ENCODE measurements at places on chromosomes 6 and 20.
A peak's percentile ranks its signal among the peaks of the same experiment; 100 is the strongest.

GRCh38 chr6:165637586-165637985 is 25.5 kb downstream of the PDE10A start:
- DNase-seq: peak; percentile 81

DNA sequence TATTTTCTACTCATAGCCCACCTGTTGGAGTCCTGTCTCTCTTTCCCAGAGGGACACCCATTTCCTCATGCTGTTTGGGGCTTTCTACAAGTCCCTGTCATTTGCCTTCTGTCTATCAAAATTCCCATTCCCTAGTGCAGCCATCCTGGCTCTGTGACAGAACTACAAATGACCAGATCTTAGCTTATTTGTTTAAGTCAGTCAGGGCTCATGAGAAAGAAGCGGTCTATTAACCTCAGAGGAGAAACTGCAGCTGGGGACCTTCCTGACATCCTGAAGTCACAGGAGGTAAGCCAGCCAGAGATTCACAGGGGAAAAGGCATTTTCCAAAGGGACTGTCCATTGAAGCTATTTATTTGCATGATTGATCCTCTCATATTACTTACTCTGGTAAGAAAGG is 1.7 kb upstream of the COL9A1 start:
- no peak for DNase-seq

DNA sequence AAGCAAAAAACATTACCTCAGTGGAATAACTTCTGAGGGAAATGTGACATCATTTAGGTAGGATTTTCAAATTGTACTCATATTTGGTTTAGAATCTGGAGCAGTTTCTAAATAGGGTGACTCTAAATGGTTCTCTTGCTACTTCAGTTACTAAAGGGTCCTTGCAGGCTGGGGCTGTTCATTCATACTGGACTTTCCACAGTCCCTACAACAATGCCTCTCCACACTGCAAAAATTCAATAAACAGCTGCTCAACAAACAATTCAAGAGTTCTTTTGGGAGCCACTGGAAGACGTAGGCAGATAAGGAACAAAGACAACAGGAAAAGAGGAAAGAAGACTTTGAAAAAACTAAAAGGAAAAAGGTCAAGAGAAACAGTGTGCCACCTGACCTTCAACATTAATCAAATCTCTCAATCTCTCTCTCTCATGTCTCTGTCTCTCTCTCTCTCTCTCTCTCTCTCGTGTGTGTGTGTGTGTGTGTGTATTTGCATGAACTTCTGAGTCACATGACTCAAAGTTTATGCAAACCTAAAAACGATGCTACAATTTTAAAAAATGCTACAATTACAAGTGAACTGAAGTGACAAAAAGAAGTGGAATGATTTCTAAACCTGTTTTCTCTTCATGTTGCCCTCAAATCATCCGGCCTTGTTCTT is 14.5 kb downstream of the NOL7 start:
- peak; percentile 32 for DNase-seq

- DNase-seq: peak; percentile 15
These were observed 1.3 kb downstream of the RNF146 start for GRCh38 chr6:127267646-127268625.

- no peak for DNase-seq
These were observed 19.2 kb downstream of the ZBTB2 start for GRCh38 chr6:151372164-151372563.

DNA sequence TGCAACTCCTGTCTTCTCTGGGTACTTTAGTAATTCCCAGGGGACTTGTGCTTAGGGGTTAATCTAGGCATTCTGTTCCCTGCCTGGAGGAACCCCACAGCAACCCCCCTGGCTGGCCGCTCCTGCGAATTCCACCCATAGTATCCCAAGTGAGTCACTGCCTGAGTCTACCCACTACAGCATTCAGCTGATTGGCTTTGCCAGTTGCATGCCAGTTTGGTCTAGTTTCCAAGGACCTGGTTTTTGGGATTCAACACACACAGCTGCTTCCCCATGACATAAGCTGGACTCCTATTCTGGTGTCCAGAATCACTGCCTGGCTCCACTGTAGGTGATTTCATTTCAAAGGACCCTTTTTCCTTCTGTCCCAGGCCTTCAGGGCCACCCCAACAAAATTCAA is 40.3 kb downstream of the PLCG1 start:
- peak; percentile 90 for DNase-seq

DNA sequence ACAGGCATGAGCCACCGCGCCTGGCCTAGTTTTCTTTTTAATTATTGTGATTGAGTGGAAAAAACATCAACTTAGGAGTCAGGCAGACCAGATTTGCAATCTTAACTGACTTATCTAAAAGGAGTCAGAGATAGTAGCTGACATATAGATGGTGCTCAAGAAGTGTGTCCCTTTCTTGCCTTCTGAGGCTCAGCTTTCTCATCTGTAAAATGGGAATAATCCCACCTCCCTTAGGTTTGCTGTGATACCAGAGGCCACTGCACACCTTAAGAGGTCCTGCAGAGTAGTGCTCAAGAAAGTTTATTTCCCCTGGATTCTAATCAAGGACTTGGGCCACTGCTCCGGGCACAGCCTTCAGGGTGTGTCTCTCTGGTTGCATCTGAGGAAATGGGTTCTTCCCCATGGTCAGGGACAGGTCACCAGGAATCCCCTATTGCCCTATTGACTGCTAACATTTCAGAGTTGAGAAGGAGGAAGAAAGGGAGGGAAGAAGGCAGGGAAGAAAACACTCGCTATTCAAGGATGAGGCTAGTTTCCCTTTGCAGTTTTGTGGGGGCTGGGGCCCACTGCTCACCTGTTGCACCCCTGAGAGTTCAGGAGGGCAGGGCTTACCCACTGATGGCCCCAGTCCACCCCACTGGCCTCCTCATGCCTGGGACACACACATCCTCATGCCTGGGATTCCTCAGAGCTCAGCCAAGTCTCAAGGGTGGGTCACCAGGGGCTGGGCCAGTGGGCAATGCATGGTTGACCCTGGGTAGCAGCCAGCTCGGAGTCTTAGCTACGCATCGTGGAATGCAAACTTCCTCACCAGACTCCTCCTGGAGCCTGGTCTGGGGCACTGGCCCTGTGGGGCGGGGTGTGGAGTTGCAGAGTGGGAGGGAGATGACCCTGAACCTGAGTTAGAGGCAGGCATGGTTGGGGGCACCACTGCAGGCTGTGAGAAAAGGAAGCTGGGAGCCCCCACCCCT is 21.2 kb downstream of the C6orf132 start:
- no peak for DNase-seq

DNA sequence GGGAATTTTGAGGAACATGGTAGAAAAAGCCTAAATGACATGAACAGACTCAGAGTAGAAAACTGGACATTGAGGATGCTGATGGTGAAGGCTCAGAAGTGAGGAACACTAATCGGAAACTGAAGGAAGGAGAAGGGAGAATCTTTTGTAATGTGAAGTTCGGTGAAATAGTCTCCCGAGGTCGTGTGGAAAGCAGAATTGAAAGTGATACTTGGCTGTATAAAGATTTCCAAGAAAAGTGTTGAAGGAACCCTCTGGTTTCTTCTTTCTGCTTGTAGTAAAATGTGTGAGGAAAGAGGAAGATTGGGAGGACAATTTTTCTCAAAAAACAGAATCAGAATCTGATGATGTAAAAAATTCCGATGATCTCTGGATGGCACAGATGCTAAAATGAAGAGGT is 115.4 kb downstream of the LAMP5 start:
- no peak for DNase-seq

- no peak for DNase-seq
These were observed 10.9 kb downstream of the IFNGR1 start for GRCh38 chr6:137208279-137208678.

DNA sequence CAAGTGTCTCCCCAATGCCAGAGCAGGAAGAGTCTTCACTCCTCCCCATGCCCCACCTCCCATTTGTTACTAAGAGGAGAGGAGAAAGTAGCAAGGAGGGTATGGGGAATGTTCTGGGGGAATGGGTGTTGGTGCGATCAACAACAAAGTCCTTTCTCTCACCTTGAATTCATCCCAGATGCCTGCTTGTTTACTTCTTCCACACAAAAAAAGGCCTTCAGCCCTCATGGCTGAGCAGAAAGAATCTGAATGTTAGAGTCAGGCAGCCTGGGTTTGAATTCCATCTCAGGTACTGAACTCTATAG is 9.9 kb downstream of the MOG start:
- no peak for DNase-seq

DNA sequence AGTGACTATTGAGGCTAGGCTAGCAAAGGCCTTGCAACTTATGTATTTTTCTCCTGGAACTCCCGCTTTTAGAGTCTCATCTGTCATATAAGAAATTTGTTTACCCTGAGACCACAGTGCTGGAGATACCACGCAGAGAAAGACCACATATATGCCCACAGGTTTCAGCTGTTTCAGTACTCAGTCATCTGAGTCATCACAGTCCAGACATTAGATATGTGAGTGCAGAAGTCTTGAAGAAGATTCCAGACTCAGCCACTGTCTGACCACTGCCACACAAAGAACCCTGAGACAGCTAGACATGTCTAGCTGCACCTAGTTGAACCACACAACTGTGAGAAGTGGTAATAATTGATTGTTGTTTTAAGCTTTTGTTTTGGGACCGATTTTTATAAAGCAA is 648.3 kb downstream of the EPM2A start:
- peak; percentile 5 for DNase-seq

DNA sequence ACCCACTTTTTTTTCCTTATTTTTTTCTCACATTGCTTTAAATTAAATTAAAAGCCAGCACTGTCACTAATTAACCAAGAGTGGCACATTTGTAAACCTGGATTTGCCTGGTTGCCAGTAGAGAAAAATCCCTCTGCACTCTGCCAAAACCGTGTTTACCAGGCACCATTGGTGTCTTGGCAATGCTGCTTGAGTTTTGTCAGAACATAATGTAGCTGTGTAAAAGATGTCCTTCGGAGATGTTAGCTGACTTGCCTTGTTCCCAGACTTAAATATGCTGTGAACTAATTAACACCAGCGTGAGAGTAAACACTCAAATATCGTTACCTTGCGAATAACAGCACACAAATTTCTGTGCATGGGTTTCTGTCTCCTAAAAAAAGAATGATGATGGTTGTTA is 694.9 kb upstream of the ID4 start:
- no peak for DNase-seq

DNA sequence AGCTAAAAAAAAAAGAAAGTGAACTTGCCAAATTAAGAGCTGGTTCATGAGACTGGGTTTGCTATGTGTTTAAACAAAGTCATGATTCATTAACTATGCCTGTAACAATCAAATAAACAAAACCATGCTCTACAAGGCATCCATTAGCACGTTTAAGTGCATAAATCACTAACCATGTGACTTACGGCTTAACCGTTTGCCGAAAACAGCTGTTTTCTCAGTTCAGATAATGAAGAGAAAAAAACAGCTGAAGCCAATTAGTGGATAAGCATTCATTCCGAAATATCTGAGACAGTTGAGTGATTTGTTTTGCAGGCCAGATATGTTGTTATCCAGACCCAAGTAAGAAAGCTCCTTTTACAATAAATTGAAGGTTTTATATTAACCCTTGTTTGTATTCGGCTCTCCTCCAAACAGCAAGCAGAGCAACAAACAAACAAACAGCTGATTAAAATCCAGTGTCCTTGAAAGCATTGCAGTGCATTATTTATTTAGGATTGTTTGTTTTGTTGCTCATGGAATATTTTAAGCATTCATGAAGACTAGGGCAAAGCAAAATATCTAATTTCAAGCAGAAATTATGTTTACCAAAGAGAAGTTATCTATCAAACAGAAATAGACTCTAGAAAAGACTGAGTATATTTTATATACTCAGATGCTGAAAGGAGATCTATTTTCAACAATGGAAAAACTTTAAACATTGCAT is 343.5 kb downstream of the RFPL4B start:
- peak; percentile 13 for DNase-seq

DNA sequence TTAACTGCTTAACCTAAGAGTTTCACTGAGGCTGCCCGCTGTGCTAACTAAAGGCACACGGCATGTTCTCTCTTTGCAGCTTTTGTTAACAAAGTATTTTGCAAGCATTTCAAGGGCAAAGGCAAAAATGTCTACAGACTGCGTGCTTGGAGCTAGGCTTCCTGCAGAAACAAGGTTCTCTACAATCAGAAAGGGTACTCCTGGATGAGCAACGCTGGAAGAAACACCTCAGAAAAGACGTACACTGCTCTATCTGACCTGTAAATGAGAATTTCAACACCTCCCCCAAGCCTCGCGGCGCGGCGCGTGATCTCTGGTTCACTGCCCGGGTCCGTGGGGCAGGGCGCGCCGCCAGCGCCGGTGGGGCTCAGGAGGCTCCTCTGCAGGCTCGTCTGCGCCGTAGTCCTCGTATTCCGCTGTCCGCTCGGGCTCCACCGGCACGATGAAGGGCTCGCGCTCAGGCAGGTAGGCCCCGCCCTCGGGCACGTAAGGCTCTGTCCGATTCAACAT is 120.9 kb downstream of the COL12A1 start:
- DNase-seq: no peak

DNA sequence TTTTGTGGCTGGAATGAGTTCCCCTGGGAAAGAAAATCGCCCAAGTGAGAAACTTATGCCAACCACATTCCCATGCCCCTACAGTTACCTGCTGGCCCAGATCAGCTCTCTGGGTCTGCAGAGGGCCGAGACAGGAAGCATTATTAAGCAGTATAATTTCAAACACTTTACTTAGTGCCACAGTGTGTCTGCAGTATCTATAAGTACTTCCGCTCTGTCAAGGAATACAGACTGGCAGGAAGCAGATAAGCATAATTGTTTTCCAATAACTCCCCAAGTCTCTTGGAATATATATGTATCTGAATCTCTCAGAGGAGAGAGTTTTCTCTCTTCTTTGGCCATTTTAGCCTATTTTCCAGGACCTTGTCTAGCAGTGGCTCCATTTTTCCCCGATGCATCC is 24.9 kb downstream of the SAYSD1 start:
- no peak for DNase-seq

GRCh38 chr6:119978274-119978889 is 628.8 kb upstream of the MAN1A1 start:
- DNase-seq: peak; percentile 36

DNA sequence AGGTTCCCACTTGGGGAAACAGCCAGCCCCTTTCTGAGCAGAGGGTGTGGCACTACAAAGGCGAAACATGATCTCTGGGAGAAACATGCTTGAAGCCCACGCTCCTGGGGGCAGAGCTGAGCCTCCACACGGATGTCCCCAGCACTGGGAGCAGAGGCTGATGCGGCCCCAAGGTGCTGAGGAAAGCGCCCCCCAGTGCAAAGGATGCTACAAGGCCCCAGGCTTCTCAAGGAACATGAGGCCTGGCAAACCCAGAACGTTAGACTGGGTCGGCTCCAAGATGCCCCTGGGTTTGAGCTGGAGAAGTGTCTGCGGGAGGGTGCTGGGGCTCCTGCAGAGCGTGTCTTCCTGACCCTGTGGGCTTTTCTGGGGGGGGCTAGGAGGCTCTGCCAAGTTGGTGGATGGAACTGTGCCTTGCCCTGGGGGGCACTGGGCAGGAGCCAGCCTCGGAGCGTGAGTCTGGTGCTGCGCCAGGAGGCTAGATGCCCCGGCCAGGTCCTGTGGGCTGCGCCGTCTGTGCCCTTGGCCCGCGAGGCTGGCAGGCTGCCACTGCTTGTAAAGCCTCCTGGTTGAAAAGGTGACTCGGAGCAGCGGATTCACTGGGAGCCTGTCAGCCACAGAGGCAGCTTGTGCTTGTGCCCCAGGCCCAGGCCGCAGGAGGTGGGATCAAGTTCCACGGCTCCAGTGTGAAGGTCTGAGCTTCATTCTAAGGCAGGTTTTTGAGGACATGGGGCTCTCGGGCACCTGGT is 8.1 kb downstream of the SYNJ2 start:
- DNase-seq: peak; percentile 41

- peak; percentile 90 for DNase-seq
These were observed 81.6 kb downstream of the GMPR start for GRCh38 chr6:16319813-16320532.

Data from fibroblast of pulmonary artery (primary cell).